Muscle of leg (tissue), 16 donors: ENCODE measurements at places on chromosomes 5 and 9. TPM values are rescaled to one million over a fixed set of nuclear protein-coding genes. Genes with fewer than 3 reads are reported as not detected.

DNA sequence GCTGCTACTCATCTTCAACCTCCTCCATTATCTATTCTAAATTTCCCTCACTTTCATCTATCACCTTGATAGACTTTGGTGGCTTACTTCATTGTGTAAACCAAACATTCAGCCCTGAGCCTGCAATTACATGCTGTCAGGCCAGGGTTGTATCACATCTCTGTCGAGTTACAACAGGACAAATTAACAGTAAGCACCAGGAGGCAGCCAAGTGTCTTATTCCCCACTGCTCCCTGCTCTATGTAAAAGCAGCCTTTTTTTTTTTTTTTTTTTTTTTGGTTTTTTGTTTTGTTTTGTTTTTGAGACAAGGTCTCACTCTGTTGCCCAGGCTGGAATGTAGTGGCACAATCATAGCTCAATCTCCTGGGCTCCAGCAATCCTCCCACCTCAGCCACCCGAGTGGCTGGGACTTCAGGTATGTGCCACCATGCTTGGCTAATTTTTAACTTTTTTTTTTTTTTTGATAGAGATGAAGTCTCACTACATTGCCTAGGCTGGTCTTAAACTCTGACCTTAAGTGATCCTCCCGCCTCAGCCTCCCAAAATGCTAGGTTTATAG lies 15.2 kb upstream of the ZCCHC9 start:
- no peak overlapping the region for H3K4me3 ChIP-seq
- no peak overlapping the region for H3K27ac ChIP-seq
- no peaks in the 10 kb centered on the region for H3K27me3 ChIP-seq
- H3K4me1 ChIP-seq: no peaks in the 10 kb centered on the region
- H3K36me3 ChIP-seq: no peaks in the 10 kb centered on the region
- DNase-seq: no peak

DNA sequence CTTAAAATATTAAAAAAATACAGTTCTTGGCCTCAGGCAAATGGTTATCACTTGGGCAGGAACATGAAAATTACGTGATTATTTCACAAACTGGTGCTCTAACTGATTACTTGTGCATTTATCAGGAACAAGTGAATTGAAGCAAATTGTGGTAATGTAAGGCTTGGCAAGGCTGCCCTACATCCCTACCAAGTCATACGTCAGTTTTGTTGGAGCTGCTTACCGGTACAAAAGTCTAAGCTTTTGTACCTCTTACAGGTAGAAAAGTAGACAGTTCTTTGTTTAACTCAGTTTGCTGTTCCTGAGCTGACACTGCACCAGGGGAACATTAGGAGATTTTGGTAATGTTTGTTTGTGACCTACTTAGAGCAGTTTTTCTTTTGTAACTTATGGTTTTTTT lies 2.2 kb downstream of the G3BP1 start:
- H3K27ac ChIP-seq: no peak overlapping the region
- H3K4me1 ChIP-seq: peaks cover 19% of the 10 kb centered on the region
- H3K36me3 ChIP-seq: peaks cover 2% of the 10 kb centered on the region

DNA sequence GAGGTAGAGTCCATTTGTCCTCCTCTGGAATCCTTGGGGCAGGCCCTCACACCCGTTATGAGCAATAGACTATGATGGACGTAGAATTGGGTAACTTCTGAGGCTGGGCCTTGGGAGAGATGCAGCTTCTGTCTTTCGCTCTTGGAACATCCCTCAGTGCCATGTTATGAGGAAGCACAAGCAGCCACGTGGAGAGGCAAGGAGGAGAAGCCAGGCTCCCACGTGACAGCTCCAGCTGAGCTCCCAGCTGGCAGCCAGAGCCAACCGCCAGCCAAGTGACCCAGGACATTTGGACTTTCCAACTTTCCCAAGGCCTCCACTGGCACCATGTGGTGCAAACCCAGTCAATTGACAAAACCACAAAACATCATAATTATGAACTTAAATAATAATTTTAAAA lies 43.0 kb upstream of the BOD1 start:
- no peak for DNase-seq
- H3K4me3 ChIP-seq: no peak overlapping the region

GRCh38 chr9:72445306-72445995 lies 76.0 kb upstream of the TMC1 start:
- H3K27me3 ChIP-seq: no peaks in the 10 kb centered on the region
- H3K27ac ChIP-seq: no peak overlapping the region
- DNase-seq: no peak
- no peaks in the 10 kb centered on the region for H3K36me3 ChIP-seq
- H3K4me3 ChIP-seq: no peak overlapping the region

SLC1A3 gene
- 19.5 TPM for total RNA-seq
